ENCODE measurements at places on chromosomes 7 and 10.

GRCh38 chr10:127976701-127977356 is 69.9 kb downstream of the PTPRE start:
- DNase-seq, result no peak

DNA sequence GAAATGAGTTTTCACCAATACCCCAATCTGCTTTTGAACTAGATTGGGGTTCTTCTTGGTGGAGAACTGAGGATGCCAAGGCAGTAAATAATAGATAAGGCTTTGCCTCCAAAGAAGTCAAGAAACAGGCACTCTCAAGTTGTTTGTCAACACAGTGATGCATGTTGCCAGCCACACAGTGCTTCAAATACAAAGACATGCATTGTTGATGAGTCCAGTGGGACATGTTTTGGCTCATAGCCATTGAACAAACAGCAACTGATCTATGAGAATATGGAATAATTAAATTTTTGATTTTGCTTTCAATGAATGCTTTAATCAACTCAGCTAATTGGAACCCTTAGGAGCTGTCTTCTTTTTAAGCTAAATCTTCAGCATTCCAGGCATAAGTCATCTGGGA is 346.4 kb downstream of the THSD7A start:
- DNase-seq, result no peak

- peak; percentile 8 for DNase-seq
Observed at GRCh38 chr7:64880322-64881297, 22.5 kb upstream of the ZNF273 start.

DNA sequence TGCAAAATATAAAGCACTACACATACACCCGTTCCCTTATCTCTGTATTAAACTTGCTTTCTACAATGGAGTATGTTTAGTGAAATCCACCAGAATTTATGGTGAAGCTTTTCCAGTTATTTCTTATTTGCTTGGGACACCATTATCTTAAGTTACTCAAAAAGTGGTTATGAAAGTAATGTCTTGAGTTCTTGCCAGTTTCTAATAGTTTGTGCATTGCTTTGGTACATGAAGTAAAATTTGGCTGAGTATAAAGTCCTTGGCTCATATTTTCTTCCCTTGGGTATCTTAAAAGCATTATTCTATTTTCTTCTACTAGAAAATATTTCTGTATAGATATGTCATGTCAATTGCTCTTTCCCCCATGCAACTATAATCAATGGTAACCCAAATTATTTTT is 85.2 kb downstream of the POLR1F start:
- DNase-seq, result no peak

DNA sequence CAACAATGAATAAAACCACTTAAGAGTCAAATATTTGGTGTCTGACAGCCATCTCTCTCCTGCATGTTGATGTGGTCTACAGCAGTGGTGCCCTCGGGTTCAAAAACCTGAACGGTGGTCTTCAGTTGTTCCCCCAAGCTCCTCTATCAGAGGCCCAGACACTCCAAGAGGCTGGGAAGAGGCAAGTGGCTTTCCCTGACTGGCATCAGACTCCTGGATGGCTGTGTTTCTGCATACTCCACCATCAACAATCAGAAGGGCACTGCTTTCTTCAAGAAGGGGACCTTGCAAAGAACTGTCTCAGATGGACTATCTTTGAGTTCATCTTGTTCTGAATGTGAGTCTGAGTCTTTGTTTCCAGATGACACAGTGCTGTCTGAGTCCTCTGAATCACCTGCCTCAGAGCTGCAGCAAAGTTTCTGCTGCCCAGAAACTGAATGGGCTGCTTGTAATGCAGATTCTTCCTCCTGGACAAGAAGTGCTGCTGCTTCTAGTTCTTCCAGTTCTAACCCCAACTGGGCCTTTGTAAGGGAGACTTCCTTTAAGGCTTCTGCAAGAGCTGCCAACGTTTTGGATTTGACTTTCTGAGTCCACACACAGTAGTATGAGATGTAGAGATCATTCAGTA is 5.9 kb upstream of the SGMS1 start:
- DNase-seq, result no peak

GRCh38 chr7:13794581-13794980 is 194.9 kb downstream of the ETV1 start:
- DNase-seq, result no peak

DNA sequence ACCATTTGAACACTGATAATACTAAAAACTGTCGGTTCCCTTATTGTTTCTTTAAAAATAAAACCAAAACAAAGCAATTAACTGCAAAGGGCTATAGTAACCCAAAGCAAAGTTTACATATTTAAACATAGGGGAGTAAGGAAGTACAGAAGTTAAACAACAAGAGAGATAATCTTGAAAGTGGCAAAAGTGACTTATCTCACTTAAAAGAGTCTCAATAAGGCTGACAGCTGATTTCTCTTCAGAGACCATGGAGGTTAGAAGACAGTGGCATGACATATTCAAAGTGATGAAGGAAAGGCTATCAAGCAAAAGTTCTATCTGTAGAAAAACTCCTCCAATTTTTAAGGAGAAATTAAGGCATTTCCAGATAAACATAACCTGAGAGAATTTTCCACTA is 233.5 kb upstream of the HDAC9 start:
- no peak for DNase-seq

- no peak for DNase-seq
Observed at GRCh38 chr10:122051609-122052385, 62.8 kb downstream of the TACC2 start.

DNA sequence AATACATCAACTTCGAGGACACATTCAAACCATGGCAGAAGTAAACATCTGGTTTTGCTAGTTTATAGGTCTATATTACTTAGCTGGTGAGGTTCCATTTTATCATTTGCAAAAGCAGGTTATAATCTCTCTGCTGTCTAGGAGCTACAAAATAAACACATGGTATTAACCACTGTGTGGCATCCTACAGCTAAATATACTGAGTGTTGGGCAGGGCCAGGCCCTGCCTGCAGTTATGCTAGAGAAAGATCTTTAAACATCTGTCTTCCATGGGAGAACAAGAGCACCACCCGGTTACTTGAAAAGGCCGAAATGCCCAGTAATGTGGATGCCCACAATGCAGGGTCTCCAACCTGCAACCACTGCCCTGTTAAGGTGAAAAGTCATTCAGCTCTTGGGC is 20.6 kb upstream of the FKBP9 start:
- no peak for DNase-seq

DNA sequence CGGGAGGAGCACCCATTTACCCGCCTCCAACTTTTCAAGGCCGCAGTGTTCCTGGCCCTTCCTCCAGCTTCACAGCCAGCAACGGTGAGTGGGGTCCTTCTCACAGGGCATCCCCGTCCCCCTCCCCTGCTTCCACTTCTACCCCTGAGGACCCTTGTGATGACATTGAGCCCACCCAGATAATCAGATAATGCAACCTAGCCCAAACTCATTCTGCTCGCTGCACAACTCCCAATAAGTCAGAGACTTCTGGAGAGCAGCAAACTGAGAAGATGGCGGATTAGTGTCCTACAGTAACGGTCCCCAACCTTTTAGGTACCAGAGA is 74.5 kb downstream of the OAT start:
- DNase-seq, result no peak

GRCh38 chr10:79444199-79445119 is 965 bp downstream of the ZCCHC24 start:
- peak; percentile 60 for DNase-seq

DNA sequence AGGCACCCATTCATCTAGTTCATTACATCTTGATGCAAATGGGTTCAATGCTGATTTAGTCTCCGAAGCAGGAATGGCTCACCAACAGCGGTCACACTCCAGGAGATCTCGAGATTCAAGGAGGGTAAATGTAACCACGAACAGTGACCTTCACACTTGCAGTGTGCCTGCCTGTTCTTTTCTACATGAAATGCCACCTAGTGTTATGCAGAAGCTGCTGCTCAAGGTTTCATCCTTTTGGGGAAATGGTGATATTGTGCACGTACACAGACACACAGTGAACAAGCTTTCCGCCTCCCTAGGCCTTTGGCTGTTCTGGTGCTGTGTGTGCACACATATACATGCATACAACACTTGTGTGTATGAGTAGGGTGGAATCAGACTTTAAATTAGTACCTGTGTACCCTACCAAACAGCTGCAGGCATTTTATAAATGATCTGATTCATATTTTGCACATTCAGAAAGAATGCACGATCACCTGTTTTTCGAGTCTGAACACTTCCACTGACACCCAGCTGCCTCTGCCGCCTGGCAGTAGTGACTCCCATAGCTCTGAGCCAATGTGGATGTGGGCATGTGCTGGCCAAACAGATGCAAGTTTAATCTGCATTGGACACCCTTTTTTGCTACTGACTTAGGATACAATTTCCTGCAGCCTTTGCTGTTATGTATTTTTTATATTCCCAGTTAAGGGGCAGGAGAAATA is 100.5 kb downstream of the TACC2 start:
- no peak for DNase-seq

DNA sequence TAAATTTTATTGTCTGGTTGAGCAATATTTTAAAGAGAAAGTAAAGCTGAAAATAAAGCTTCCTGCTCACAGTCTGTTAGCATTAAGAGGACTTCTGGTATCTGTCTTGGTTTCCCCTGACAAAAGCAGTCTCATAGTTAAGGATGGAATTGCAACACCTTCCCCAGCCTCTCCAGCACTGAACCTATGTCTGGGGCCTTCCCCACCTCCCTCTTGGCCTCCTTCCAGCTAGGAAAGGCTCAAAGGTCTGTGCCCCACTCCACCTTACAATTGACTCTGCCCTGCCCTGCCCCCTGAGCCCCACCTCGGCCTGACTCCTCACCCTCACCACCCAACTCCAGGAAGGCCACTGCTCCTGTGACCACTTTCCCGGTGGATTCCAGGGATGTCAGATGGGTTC is 33.2 kb downstream of the COL17A1 start:
- DNase-seq, result no peak

GRCh38 chr10:43772171-43772570 is 123.5 kb upstream of the ZNF32 start:
- no peak for DNase-seq

DNA sequence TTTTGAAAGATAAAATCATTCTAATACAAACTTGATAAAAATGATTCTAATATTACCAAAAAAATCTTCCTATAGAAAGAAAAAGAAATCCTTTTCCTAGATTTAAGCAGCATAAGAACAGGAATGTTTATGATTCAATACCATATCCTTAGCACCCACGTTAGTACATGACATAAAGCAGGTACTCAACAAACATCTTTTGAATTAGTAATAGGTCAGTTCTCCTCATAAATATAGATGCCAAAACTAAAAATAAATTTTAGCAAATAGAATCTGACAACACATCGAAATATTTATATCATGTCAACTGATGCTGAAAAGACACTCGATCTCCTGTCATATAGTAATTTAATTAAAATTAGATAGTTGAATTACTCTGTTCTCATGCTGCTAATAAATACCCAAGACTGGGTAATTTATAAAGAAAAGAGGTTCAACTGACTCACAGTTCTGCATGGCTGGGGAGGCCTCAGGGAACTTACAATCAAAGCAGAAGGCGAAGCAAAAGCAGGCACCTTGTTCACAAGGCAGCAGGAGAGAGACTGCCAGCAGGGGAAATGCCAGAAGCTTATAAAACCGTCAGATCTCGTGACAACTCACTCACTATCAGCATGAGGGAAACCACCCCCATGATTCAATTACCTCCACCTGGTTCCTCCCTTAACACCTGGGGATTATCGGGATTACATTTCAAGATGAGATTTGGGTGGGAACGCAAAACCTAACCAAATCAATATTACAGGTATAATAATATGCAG is 191.8 kb downstream of the HTR7 start:
- no peak for DNase-seq

DNA sequence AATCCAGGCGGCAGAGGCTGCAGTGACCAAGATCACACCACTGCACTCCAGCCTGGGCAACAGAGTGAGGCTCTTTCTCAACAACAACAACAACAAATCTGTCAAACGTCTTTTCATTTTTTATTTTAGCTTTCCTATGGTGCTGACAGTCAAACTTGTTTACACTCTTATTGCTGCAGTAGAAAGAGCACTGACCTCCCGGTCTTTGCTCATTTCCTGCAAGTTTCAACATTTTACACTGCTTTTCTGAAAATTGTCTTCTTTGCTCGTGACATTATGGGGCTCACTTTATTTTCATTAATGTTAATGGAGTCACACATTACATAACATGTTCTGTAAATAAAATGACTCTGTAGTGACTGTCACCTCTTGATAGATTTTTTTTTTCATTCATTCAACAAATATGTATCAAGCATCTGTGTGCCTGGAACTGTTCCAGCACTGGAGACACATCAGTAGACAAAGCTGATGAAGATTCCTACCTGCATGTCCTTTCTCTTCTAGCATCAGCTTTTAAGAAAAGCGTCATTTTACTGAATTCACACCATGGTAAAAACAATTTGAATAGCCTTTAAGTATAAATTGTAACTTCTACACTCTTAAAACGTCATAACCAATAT is 277.3 kb downstream of the CELF2 start:
- DNase-seq, result no peak

GRCh38 chr7:98280791-98281756 is at the start of gene BRI3:
BRI3 (plus strand) TSS chr7:98281686; CDS start chr7:98281796, 110 bp downstream.
- DNase-seq, result peak; percentile 91

GRCh38 chr10:113681533-113682470 is 2.1 kb downstream of the CASP7 start:
- DNase-seq, result peak; percentile 29

DNA sequence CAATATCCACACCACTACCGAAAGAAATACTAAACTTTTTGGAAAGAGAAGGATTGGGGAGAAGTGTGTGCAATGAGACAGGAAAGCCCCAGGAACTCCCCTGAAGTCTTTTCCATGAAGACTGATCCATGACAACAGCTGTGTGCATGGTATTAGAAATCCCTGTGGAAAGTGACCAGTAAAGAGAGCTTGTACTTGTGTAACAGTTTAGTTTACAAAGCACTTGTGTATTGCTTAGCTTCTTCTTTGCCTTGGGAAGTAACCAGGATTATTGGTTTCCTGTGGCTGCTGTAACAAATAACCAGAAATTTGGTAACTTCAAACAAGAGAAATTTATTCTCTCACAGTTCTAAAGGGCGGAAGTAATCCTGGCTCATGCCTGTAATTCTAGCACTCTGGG is 18.8 kb downstream of the TFAM start:
- DNase-seq, result no peak

DNA sequence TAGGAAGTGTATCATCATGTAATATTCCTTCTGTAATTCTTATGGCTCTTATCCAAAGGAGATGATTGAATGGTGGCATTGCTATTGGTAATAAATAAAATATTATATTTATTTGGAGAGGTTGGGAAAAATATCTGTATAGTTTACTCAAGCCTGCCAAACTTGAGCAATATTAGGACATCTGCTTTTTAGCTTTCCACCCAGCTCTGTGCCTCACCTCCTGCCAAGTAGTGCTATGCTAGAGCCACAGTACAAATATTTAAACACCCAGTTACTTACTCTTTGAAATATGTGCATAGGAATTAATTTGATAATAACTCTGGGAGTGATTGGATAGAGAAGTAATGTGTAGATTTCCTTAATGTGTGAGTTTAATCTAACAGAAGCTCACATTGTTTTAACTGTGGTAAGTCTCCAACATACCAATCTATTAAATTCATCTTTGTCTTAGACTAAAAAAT is 129.2 kb downstream of the BBS9 start:
- no peak for DNase-seq

DNA sequence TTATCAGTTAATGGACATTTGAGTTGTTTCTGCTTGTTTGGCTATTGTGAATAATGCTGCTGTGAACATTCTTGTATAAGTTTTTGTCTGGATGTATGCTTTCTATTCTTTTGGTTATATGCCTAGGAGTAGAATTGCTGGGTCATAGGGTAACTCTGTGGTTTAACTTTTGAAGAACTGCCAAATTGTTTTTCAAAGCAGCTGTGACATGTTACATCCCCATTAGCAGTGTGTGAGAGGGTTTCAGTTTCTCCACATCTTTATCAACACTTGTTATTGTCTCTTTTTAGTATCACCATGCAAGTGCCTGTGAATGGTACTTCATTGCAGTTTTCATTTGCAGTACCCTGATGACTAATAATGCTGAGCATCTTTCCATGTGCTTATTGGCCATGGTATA is 2.1 kb upstream of the NDUFB8 start:
- no peak for DNase-seq
